Activated T-helper 9 cell treated with anti-CD3 and anti-CD28 coated beads, Interleukin-2, amount 50 U/mL, for 16 hours (primary cell): ENCODE measurements at places on chromosomes 7 and 10.

DNA sequence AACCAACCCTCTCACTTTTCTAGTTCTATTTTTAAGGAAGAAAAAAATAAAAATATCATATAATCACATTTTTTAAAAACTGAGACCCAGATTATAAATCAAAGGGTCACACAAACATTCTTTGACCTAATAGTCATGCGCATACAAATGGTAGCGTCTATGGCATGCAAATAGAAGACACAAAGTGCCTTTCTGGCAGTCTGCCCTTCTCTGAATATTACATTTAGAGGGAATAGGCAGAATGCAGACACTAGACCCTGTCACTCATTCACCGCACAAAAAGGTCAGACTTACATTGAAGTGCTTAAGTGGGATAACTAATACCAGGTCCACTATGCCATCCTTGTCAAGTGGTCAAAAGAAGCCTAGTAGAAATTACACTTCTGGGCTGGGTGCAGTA, 26.5 kb upstream of the FHIP2A start:
- no peak for DNase-seq

DNA sequence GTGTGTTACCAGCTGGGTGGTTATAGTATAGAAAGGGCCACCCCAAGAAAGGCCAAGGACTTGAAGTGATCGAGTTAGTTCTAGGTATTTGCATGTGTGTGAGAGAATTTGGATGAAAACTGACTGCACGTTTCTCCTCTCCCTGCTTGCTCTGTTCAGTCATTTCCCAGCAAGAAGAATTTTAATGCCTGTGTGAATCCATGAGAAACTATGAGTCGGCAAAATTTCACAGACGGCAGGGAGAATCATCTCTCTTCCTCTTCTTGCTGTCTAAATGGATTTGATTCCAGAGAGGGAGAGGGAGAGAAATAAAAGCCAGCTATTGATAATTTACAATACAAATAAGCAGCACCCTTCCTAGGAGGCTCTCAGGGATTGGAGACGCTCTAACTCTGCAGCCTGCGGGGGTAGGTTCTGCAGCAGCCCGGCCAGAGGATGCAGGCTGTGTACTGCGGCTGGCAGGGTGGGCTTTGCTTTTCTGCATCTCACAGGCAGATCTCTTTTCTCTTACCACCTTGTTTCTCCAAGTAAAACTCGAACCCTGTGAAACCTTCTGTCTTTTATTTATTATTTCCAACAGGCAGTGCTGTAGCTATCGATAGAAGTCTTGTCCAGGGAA, 183.6 kb downstream of the TCF7L2 start:
- DNase-seq, result no peak

DNA sequence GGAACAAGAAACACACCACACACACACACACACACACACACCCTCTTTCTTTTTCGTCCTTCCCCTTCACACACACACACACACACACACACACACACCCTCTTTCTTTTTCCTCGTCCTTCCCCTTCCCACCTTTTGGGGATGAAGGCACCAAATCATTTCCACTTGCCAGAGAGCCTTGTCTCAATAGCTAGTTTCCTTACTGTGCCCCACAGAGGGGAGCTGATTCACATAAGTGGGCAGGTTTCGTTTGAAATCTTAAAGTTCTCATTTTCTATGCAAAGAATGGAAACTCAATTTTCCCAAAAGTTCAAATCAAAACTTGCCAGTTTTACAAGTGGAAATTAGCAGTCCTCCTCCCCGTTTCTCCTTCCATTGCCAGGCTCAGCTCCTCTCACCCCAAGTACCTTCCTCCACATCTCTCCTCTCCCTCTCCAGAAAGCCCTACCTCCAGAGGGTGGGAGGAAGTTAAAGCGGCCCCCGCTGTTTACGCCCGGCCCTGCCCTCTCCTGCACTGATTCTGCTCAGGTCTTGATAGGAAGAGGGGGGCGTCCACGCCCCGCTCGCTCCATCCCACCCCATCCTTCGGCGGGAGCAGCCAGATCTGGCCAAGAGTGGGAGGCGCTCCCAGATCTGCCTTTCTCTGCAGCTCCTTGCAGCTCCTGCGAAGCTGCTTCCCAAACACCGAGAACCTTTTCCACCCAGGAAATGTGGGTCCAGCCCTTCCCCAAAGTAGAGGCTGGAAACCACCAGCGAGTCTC, 1.3 kb downstream of the CTTNBP2 start:
- no peak for DNase-seq

GRCh38 chr7:116377721-116378120, 121.8 kb upstream of the CAV2 start:
- no peak for DNase-seq

GRCh38 chr10:128884496-128885072, 582.5 kb upstream of the MGMT start:
- DNase-seq, result no peak

DNA sequence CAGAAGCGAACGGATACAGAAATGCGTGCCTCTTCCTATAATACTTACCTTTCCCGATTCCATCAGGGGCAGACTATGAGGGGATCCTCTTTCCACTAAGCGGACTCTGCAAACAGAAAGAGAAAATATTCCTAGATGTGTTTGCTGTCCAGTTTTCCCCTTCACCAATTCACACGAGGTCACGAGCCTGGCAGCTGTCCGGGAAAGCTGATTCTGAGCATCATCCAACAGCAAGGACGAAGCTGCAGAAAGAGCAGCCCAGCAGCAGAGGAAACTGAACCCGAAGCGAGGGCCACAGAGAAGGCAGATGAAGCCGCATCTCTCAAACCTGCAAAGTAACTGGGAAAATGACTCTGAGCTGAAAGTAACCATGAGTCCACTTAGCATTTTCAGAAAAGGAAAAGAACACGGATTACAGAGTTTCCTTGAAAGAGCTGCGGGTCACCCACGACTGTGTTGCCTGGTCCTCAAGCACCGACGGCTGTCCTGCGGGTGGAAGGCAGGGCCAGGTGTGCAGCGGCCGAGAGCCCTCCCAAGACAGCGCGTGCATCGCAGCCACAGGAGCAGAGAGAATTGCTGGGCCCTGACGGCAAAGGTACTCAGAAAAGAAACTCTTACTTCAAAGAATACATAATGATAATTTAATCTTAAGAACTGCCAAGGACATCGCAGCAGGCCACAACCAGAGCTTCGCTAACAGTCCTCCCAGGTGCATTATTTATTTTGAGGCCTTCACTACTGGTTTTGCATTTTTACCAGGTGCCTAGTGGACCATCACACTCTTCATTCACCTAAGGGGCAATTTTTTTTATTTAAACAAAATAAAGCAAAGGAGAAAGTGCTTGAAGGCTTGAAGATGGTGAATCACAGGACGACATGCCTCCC, 153.3 kb downstream of the ZMYND11 start:
- DNase-seq, result no peak

DNA sequence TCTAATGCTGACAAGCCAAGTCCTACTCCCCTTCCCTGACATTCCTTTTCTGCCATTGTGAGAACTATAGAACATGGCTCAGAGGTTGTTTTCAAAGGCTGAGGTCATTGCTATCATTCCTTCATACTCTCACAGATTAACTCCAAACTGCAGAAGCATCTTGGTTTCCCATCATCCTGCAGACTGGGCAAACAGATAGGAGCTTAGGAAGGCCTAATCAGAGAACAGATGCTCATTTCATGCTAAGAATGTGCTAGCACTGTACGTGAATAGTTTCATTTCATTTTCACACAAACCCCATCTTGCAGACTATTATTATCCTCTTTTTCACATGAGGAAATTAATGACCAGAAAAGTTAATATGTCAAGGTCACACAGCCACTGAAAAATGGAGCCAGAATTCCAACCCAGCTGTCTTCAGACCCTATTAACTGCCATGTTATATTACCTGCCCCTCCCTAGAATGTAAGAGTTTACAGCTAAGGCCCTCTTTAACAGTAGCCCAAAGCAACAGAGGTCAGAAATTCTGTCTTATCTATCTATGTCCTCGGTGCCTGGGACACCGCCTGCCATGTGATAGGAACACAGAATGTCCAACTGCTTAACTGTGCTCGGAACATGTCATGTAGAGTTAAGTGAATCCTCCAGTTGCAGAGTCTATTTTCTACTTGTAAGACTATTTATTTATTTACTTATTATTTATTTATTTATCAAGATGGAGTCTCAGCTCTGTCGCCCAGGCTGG, 2.9 kb upstream of the LCOR start:
- no peak for DNase-seq

GRCh38 chr10:7045891-7046599, 364.8 kb downstream of the SFMBT2 start:
- no peak for DNase-seq

GRCh38 chr10:108583877-108584276, 1339.4 kb downstream of the XPNPEP1 start:
- no peak for DNase-seq

DNA sequence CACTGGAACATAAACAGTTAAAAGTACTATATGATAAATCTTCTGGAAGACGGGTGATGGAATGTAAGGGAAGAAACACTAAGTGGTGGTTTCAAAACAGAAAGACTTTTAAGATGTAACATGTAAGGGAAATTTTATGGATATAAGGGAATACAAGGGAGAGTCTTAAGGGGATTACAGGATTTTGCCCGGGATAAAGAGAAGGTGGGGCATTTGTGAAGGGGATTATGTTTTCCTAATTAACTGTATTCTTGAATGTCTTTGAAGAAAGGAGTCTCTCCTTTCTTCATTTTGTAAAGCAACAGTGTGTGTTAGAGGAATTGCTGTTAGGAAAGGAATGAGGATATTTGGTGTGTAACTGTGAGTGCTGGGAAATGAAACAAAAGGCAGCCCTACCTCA, 745.2 kb downstream of the AUTS2 start:
- no peak for DNase-seq

GRCh38 chr10:86083206-86083605, 283.4 kb downstream of the GRID1 start:
- no peak for DNase-seq

- DNase-seq, result no peak
Observed at GRCh38 chr7:73960548-73960947, 67.4 kb upstream of the ELN start.

GRCh38 chr10:44715136-44715535, 196.0 kb upstream of the TMEM72 start:
- DNase-seq, result no peak

GRCh38 chr10:10958041-10958440, 59.6 kb upstream of the CELF2 start:
- no peak for DNase-seq

- no peak for DNase-seq
Observed at GRCh38 chr7:29239638-29240037, 45.1 kb downstream of the CHN2 start.

DNA sequence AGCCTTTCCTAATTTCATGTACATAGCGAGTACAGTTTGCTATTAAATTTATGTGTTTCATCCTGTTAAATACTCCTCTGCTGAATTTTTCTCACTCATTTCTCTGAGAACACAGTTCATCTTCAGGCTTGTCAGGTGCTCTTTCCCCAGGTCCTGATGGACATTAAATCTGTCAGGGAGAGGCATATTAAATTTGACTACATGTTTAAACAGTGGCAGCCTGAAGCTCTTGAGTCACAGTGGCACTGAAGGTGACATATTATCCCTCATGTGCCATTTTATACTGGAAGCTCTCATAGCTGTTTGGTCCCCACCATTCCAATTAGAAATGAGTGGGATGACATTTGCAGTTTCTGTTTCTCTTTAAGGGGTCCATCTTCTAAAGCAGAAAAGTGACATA, 1089.6 kb upstream of the SORCS1 start:
- DNase-seq, result no peak

DNA sequence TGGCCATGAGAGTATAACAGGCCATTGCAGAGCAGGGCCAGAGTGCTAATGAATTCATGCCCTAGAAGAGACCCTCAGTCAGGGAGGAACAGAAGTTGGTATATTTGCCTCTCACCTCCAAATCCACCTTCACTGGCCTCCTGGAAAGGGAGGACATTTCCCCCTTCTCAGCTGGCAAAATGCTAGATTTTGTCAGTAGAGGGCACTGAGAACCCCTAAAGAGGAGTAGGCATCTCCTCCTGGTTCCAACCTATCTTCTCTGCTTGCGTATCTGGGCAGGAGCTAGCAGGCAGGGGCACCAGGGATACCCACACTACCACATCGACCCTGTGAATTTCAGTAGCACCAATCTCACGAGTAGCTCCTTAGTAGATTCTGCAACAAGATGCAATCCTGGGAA, 79.8 kb upstream of the GHITM start:
- no peak for DNase-seq

DNA sequence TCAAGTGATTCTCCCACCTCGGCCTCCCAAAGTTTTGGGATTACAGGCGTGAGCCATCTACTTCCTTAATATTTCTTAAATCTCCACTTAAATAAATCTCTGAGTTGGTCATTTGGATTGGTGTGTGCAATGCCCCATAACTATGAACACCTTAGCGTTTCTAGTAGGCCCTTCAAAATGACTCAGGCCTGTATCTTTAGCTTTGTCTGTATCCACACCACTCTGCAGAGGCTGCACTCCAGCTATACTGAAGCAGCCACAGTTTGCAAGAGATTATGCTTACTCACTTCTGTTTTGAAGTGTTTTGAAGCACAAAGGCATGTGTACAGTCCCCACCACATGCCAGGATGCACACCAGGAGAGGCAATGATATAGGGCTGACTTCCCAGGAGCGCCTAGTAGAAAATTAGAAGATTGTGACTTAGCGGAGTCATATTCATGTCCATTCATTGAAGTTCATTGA, 2.4 kb upstream of the ST7 start:
- DNase-seq, result no peak

DNA sequence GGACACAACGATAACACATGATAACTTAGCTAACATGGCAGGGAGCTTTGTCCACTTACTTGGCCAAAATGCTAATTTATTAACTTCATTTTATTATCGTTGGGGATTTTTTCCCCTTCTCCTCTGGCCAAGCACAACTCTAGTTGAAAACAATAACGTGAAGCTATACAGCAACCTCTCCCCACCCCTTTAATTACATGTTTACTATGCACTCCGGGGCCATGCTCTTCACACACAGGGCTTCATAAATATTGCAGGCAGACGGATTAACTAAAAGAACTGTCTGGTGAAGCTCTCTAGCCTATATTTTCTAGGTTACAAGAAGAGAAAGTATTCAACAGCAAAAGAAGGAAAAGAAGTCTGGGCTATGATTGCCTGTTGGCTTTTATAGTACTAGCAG, 51.7 kb downstream of the XRCC2 start:
- DNase-seq, result no peak

- no peak for DNase-seq
Observed at GRCh38 chr10:121860810-121861209, 67.0 kb downstream of the ATE1 start.

DNA sequence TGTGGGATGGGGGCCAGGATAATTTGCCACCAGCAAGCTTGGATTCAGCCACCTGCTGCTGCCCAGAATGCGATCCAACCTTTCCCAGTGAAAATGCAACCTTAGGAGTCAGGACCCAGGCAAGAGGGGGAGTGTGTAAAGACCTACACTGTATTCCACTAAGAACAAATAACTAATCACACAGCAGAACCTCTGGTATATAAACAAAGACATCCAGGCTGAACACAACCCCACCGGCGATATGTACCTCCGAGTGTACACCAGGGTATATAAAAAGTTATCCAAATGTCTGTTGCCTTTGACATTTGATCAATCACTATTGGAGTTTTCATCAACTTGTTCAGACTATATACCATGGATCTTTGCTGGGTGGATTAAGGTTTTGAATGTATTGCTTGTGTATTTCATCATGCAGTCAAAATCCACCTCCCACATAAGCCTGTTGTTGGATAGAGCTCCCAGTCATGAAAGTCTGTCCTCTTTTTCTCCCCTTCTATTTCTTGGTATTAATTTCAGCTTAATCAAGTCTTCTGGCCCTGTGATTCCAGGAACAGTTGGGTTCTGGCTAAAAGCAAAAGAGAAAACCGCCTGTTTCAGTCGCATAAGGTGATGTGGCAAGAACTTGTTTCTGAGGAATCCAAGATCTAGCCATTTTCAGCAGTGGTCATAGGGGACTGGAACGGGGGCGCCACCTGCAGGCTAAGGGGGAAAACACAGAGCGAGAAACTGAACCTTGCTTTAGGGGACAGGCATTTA, 290.7 kb downstream of the CCDC3 start:
- DNase-seq, result peak; percentile 69
